ENCODE measurements at places on chromosomes 5 and 9.

- DNase-seq = no peak
Measured at GRCh38 chr5:136679233-136679632, 313.9 kb upstream of the TRPC7 start.

- no peak for DNase-seq
Measured at GRCh38 chr9:133785753-133786370, 47.7 kb upstream of the SARDH start.

DNA sequence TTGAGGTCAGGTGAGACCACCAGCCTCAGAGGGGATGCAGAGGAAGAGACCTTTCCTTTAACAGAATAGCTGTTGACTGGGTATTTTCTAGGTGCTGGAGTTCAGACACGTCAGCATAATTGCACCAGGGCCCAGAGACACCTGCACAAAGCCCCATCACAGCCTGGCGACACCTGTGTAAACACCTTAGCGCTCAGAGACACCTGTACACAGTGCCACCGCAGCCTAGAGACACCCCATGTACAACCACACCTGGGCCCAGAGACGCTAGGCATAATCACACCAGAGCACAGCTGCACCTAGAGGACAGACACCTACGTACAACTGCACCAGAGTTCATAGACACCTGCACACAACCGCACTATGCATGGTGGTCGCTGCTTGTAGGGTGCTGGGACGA, 1.0 kb downstream of the TRIP13 start:
- no peak for DNase-seq

DNA sequence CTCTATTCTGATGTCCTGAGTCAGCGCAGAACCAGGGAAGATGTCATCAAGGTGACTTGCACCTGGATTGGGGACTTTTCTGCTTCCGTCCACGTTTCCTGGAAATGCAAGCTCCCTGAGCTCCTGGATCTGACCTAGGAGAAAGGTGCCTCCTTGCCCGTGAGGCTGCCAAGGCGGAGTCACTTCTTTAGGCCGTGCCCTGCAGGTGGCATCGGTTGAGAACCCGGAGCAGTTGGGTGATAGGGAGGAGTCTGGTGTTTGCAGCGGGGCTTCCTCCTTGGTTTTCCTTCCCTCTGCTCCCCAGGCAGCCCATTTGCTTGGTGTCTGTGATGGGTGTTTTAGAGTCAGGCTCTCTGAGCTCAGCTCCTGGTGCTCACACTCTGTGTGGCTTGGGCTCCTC, 15.2 kb downstream of the NANS start:
- DNase-seq = no peak

DNA sequence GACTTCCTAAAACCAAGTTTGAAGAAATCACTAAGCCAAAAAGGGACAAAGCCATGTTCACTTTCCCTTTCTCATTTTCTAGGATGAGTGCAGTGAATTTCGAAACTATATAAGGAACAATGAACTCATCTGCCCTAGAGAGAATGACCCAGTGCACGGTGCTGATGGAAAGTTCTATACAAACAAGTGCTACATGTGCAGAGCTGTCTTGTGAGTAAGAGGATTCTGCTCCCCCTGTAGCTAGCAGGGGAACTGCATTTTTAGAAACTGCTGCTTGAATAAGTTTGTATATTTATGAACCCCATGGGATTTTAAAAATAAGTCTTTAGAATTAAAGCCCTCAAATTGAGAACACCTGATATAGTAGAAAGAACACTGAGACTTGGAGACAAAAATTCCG, 42.7 kb upstream of the SPINK14 start:
- no peak for DNase-seq

GRCh38 chr5:144179226-144179625, 8.6 kb downstream of the KCTD16 start:
- DNase-seq = no peak

- DNase-seq = peak; percentile 4
Measured at GRCh38 chr9:94655739-94656138, 16.4 kb upstream of the FBP1 start.

DNA sequence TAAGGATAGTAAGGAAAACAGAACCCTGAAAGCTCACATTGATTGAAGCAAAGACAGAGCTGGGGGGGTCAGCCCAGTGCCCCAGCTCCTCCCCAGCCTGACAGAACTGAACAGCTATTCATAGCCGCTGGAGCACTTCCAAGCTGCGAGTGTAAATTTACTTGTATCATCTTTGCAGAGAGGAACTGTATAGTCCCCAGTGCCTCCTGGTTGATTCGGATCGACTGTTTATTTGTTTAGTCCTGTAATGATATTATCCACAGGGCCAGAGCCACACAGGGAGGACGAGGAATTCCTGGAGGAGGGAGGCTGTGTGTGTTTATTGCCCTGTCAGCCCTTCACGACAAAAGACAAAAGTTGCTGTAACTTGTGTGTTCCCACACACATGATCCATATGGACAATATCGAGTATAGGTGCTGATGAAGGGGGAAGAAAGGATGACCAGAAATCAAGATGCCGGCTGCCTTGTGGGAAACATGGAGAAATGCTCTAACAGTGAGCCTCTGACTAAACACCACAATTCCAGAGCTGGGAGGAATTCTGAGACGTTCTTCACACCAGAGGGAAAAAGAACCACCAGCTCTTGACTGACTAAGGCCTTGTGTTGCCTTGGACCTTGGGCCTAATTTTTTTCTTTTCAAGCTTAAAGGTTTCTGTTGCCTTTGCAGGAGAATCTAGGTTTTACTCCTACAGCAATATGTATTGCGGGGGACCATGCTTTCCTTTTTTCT, 31.1 kb downstream of the FOXD1 start:
- DNase-seq = no peak

DNA sequence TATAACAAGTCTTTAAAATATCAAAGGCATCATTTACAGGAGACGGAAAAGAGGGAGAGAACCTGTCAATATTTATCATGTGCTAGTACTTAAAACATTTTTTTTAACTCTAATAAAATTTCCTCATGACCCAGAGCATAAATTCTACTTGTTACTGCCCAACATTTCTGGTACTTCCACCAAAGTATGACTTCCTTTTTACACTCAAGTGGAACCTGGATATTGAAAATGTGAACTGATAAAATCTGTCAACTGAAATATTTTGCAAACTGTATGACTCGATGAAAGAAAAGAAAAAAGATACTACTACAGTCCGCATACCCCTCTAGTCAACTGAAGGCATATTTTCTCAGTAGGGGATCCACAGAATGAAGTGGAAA, 37.1 kb downstream of the FAM13B start:
- no peak for DNase-seq

- no peak for DNase-seq
Measured at GRCh38 chr9:16664211-16664610, 206.3 kb downstream of the BNC2 start.

DNA sequence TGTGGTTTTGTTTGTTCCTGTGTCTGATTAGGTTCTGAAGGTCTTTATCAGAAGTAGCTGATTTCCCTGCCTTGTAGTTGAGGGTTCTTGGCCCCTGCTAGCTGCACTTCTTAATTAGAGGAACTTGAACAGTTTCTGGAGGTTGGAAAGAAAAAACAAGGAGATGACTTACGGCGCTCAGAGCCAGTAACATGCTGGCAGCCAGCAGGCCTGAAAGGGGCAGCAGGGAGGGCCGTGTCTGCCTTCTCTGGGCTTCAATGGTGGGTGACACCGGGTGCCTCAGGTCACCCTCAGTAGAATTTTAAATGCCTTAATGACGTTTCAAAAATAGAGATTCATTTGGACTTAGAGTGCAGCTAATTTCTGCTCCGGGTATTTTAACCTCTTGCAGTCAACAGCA, 15.8 kb downstream of the UBE2QL1 start:
- no peak for DNase-seq

DNA sequence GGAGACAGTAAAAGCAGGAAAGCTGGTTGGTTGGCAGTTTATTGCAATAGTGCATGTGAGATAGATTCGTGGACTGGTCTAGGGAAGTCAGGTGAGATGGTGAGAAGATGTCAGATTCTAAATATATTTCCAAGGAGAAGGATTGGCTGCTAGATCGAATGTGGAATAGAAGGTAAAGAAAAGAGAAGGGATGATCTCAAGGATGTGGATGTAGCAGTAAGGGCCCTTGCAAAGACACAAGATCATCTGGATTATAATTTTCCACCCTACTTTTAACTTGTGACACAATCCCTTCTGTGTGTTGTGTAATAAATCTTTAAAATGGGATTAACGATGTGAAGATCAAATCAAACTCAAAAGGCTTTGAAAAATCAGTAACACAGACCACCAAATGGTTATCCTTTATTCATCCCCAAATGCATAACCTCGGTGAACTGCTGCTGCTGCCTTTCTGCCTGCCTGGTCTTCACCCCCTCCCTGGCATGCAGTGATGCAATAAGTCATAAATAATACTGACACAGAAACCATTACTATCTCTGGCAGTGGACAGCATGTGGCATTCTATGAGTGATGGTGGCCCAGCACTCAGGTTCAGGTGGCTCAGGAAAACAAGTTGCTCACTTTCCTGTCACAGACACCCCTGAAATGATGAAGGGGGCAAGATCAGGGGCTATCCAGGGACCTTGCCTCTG, 178.4 kb downstream of the FAM114A2 start:
- DNase-seq = no peak

GRCh38 chr5:109917966-109918365, 228.2 kb downstream of the MAN2A1 start:
- DNase-seq = no peak

DNA sequence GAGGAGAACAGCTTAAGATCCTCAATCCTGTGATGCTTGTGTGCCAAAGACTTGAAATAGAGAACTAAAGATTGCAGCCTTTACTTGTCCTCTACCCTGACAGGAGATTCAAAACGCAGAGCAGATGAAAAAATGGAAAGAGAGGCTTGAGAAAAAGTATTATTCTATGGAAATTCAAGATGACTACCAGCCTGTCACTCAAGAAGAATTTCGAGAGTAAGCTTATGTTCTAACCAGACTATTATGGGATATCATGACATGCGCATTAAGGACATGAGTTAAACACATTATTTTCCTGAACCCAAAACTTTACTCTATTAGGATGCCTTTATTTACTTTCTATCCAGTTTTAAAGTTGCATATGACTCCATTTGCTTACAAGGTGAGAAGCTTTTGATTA, 46.4 kb downstream of the PKD2L2 start:
- DNase-seq = no peak

DNA sequence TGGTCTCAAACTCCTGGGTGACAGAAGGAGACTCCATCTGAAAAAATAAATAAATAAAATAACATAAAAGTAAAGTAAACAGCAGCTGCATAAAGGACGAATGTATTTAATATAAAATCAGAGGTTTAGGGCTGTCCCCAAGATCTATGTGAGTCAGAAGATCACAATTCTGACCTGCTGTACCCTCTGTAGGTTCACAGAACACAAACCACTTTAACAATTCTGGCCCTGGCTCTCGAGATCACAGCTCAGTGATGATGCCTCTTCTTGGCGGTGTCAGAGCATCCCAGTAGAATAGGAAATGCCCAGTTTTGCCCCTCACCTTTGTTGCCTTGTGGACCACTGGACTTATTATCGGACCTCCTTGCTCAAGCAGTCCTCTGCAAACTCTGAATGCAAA, 380.9 kb downstream of the TLE1 start:
- DNase-seq = no peak

- no peak for DNase-seq
Measured at GRCh38 chr9:15386465-15386864, 36.2 kb upstream of the SNAPC3 start.

DNA sequence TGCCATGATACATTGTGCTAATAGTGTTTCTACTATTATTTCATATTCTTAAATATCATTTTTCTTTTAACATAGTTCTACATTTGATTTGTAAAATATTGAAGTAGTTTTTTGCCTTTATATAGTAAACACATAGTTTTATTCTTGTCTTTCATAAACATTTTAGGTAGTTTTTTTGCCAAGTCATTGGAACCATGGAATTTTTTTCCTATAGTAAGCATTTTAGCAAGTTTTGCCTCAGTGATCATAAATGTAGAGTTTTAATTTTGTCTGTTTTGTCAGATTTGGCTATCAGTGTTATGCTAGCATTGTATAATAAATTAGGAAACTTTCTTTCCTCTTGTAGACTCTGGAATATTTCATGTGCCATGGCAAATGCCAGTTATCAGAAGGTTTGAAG, 137.1 kb upstream of the LPAR1 start:
- DNase-seq = no peak

GRCh38 chr5:109309326-109310063, 100.3 kb downstream of the PJA2 start:
- DNase-seq = no peak

GRCh38 chr5:104184264-104184663, 621.7 kb upstream of the NUDT12 start:
- DNase-seq = no peak

GRCh38 chr9:4750023-4750673, 9.1 kb upstream of the AK3 start:
- peak; percentile 55 for DNase-seq

- no peak for DNase-seq
Measured at GRCh38 chr5:162324328-162324727, 256.8 kb downstream of the GABRG2 start.

DNA sequence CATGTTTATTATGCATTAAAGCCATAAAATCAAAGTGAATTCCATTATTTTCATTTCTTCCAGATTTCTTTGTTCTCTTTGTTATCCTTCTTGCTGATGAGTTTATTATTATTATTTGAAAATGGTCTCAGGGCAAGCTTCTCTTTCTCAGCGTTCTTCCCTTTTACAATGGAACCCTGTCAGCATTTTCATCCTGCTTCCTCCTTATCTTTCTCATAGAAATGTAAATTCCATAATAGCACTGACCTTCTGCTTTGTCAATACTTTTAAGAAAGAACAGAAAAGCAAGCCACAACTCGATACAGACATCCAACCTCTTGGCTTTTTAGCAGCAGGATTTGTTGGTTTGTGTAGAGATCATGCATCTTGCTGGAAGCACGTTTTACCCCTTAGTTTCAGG, 114.0 kb upstream of the BASP1 start:
- no peak for DNase-seq

GRCh38 chr9:137956688-137957385, 79.3 kb downstream of the CACNA1B start:
- DNase-seq = no peak

DNA sequence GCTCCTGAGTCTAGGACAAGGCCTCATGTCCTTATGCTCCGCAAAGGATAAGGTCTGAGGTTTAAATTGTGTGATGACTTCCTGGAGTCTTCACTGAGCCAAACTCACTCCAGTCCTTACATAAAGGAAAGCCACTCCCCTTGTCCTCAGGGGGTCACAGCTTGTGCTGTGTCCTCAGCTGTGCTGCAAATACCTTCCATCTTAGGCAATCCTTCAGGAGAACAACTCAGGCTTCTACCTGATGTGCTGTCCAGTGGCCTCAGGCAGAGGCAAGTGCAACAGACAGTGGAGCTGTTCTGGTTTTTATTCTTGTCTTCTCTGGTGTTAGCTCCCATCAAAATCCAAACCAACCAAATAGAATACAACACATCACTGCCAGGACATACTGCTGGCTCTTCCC, 151.5 kb downstream of the TAF11L14 start:
- DNase-seq = no peak

- DNase-seq = no peak
Measured at GRCh38 chr5:126385524-126386502, 37.4 kb upstream of the GRAMD2B start.

- no peak for DNase-seq
Measured at GRCh38 chr5:153399595-153399994, 90.9 kb upstream of the GRIA1 start.

GRCh38 chr5:523441-524222, 617 bp downstream of the SLC9A3 start:
- DNase-seq = no peak

- DNase-seq = no peak
Measured at GRCh38 chr9:78453450-78453849, 156.5 kb downstream of the PSAT1 start.

- DNase-seq = no peak
Measured at GRCh38 chr5:110371725-110372041, 354.8 kb downstream of the TMEM232 start.

All from CD14-positive monocyte (primary cell).